Cortex of kidney (tissue), 1 donor: ENCODE measurements at places on chromosomes 3 and 15.

GRCh38 chr15:72172796-72173195 is 24.8 kb downstream of the GRAMD2A start:
- DNase-seq, result no peak

- no peak for DNase-seq
Measured at GRCh38 chr15:63048776-63049665, 6.5 kb downstream of the TPM1 start.

GRCh38 chr3:53079147-53079546 is 33.3 kb upstream of the SFMBT1 start:
- no peak for DNase-seq

GRCh38 chr3:149992416-149993058 is 21.8 kb upstream of the PFN2 start:
- DNase-seq, result no peak

DNA sequence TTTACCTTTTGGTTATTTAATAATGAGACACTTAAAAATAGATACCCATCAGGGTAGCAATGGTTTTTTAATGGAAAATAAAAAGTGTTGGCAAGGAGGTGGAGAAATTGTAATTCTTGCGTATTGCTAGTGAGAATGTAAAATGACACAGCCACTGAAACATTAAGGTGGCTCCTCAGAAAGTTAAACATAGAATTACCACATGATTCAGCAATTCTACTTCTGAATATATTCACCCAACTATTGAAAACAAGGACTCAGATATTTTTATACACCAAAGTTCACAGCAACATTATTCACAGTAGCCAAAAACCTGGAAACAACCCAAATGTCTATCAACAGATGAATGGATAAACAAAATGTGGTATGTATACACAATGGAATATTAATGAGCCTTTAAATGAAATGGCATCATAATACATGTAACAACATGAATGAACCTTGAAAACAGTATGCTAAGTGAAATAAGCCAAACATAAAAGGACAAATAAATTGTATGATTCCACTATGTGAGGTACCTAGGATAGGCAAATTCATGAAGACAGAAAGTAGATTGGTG is 163.5 kb downstream of the IMPG2 start:
- DNase-seq, result no peak

- no peak for DNase-seq
Measured at GRCh38 chr15:61702224-61703020, 357.8 kb downstream of the VPS13C start.

DNA sequence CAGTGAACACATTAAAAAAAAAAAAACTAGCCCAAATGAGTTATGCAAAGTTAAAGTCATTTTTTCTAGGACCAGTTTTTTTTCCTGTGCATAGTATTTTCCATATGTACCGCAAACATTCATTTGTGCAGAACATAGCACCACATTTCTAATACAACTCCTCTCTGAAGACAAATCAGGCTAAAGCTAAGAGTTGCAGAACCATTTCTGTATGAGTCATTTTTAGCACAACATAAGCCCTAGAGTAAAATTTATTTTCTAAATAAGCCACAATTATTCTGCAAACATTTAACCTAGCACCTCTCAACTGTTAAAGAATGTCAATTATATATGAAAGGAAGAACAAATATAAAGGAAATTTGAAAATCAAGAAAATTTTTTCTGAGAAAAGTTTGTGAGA is 375.8 kb downstream of the TIGIT start:
- DNase-seq, result no peak

GRCh38 chr3:149933858-149934257 is 36.8 kb downstream of the PFN2 start:
- no peak for DNase-seq

- DNase-seq, result no peak
Measured at GRCh38 chr15:99305761-99306505, 54.7 kb downstream of the LRRC28 start.

DNA sequence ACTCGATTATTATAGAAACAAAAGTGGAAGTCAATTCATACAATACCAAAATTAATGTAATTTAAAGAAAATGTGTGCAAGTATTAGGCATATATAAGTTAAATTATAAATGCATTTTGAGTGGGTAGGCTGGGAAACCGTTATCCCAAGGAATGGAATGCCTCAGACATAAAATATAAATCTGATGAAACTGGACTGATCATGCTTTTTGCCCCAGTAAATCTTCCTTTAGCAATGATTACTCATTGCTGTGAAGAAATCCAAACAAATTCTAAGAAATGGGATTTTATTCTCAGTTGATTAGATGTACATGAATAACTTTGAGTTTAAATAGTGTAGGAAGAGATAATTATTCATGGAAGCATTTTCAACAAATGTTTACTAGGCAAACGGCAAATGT is 185.5 kb upstream of the KCNMB2 start:
- DNase-seq, result no peak

- DNase-seq, result no peak
Measured at GRCh38 chr3:185778821-185779220, 46.0 kb downstream of the IGF2BP2 start.

GRCh38 chr3:140540262-140540661 is 137.6 kb upstream of the TRIM42 start:
- DNase-seq, result no peak

DNA sequence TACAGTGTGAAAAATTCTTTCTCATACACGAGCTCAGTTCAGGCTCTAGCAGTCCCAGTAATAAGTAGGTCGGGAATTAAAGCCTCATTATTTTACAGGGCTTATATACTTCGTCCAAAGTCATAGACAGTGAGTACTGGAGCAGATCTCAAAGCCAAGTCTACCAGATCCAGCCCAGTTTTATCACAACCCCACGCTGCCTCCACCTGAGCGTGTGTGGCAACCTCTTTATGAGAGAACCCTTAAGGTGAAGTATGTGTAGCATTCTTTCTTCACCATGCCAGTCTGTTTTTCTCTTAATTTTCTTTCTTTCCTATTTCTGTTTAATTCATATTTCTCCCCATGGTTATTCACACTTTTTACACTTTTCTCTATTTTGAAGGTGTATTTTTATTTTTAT is 574.6 kb upstream of the ARPP21 start:
- DNase-seq, result no peak

DNA sequence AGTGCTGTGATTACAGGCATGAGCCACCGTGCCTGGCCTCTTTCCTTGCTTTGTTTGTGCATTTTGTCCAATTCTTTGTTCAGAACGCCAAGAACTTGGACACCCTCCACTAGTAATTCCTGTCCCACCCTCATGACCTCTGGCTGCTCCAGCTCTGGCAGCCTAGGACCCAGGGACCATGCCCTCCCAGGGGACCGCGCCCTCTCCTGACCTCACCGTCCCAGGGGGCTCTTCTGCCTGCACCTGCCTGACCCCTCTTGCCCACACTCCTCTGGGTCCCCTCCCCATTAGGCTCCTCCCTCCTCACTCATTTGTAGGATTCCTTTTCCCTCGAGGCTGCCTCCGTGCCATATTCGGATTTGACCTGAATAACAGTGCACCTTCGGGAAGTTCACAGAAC is 41.1 kb downstream of the FSD2 start:
- DNase-seq, result no peak

GRCh38 chr3:26799679-26800317 is 177.2 kb downstream of the LRRC3B start:
- DNase-seq, result no peak

DNA sequence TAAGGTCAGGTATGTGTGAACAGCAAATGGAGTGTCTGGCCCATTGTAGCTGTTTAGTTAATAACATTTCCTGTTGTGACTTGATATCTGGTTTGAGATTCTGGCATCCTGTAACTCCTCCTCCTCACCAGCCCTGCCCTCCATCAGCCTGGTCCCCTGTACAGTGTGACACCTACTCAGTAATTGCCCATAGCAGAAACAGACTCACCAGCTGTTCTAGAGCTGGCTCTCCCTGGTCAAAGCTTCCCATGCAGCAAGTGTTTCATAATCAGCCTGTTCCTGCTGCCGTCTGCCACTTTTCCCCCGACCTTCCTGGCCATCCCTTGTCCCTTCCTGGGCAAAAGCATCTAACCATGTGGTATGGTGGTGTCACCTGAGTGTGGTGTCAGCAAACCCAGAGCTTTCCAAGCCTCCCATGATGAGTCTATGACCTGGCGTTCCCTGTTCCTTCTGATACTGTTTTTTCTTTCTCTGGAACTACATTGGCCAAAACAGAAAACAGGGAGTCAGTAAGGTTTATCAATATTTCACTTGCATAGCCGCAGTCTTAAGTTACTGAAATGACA is 55.4 kb downstream of the B3GALNT1 start:
- DNase-seq, result no peak

GRCh38 chr3:133627789-133628188 is 34.0 kb downstream of the TOPBP1 start:
- no peak for DNase-seq

GRCh38 chr3:139284221-139284620 is 59.6 kb upstream of the MRPS22 start:
- no peak for DNase-seq

GRCh38 chr3:140007081-140007480 is 72.1 kb downstream of the CLSTN2 start:
- DNase-seq, result no peak

DNA sequence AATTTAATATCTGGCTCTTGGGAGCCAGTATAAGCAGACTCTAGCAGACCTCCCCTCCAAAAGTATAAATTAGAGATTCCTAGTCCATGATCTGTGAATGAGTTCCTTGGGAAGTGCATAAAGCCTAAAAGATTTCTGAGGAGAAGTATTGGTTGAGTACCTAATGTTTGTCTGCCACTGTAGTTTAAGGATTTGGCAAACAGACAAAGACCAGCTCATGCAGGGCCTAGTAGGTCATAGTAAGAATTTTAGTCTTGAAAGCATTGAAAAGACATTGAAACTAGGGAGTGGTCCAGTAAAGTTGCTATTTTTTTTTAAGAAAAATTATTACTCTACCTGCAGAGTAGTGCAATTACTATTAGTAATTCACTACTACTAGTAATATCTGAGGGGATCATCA is 67.5 kb downstream of the SPRED1 start:
- no peak for DNase-seq

- DNase-seq, result no peak
Measured at GRCh38 chr3:51637941-51638471, 33.0 kb upstream of the TEX264 start.

DNA sequence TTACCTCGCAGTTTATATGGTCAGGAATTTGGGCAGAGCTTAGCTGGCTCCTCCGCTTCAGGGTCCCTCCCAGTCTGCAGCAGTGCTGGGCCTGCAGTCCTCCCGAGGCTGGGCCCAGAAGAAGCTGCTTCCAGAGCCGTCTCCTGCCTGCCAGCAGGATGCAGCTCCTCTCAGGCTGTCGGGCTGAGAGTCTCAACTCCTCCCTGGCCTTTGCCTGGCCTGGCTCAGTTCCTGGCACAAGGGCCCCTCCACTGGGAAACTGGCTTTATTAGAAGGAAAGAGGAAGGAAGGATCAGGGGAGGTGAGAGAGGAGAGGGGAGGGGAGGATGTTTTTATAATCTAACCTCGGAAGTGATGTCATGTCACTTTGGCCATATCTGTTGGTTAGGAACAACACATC is 72.8 kb downstream of the GABRG3 start:
- no peak for DNase-seq

GRCh38 chr3:111797171-111797615 is 61.9 kb upstream of the PHLDB2 start:
- DNase-seq, result no peak

GRCh38 chr3:108404368-108404767 is 106.0 kb downstream of the MYH15 start:
- DNase-seq, result no peak

DNA sequence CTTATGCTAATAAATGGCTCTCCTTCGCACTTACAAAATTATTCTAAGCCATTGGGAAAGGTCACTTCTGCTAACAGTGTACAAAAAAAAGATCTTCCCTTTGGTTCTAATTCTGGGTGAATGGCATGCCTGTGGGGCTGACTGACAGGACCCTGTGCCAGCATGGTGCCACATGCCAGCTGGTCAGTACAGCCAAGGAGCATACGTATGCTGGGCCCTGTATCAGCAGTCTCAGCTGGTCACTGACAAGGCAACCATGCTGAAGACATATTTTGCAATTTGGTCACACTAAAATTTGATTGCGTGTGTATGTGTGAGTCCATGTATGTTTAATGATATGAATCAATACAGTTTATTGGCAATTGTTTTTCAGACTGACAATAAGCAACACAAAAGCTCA is 246.1 kb downstream of the TBL1XR1 start:
- DNase-seq, result no peak

- no peak for DNase-seq
Measured at GRCh38 chr3:195899701-195900435, 8.5 kb downstream of the TNK2 start.

- DNase-seq, result no peak
Measured at GRCh38 chr3:60594025-60594424, 657.2 kb downstream of the FHIT start.

DNA sequence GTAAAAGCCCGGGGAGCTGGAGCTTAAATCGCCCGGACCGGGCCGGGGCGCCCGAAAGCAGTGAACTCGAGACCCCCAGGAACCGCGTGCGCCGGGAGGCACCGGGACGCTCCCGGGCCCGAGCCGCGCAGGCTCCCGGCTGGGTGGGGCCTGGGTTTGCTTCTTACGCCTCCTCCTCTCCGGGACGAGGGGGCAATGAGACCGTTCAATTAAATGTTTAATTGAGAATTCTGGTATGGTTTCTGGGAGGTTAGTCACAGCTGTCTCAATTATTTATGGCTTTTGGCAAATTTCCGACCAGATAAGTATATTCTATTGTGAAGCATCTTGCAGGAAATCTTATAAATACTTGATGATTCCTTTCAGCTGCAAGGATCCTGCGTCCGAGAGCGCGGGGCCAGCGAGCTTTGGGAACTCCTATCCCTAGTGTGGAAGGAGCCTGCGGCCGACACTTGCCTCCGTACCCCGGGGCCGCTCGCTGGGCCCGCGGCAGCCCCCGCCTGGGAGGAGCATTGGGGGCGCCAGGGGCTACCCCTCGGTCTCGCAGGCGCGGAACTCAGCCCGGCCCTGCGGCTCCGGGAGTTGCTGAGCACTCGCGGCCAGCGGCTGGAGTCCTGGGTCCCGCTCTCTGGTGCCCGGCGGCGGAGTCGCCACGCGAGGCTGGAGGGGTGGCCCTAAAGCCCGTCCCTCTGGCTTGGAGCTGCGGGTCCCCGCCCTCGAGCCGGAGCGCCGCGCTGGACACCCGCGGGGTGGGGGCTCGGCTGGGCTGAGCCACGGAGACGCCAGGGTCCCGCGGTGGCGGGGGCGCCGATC is 10.3 kb downstream of the ISL2 start:
- no peak for DNase-seq

DNA sequence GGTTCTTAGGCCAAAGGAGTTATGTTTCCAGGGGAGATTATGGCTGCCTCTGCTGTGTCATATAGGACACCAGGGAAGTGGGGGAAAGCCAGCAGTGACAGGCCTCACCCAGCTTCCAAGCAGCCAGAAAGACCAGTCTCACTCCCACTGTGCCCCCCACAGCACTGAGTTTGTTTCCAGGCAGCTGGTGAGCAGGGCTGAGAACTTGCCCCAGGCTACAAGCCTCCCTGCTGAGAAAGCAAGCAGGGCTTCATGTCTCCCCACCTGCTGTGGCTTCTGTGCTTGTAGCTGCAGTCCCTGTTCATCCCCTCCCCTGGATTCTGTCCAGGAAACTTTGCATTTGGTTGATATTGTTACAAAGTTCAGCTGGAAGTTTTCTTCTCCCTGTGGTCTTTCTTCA is 376.3 kb downstream of the PDCD6IP start:
- no peak for DNase-seq
